Mucosa of gallbladder (tissue), 1 donor: ENCODE measurements at places on chromosomes 6 and 20. TPM values are rescaled to one million over a fixed set of nuclear protein-coding genes. Genes with fewer than 3 reads are reported as not detected.

- no peak for DNase-seq
Measured at GRCh38 chr20:4894981-4895381, 106.3 kb downstream of the SLC23A2 start.

DNA sequence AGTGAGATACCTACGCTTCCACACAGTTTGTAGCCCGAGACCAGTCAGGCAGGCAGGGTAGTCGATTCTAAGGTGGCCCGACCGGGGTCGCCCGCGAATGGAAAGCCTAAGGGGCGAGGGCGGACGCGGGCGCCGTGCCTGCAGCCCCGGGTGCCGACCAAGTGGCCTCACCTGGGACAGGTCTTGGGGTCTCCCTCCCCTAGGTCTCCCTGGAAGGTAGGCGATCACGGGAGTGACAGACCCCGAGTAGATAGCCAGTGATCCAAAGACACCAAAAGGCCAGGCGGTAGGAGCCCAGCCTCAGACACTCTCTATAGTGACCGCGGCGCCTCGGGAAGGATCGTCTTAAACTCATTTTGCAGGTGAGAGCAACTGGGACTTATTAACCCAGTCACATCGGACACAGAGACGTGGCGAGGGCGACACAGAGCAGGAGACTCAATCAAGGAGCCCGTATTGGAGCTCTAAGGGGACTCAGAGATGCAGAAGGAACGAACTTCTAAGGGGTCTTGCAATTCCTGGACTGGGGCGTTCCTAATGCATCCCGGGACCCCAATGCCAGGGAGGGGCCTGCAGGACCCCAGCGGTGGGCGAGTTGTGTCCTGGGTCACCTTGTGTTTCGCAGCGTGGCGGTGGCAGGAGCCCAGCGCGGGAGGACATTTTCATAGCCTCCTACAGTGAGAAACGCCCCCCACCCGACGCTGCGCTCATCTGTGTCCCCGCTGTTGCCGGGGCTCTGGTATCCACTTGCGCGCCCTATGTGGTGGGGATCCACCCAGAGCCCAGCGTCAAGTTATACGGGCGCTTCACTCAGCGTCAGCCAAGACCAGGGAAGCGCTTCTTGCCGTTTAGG lies 2.1 kb upstream of the VSX1 start:
- DNase-seq: no peak

- no peak for DNase-seq
Measured at GRCh38 chr20:34864216-34864615, 8.4 kb downstream of the GGT7 start.

The CDH26 gene
- 3.3 TPM for total RNA-seq

GRCh38 chr6:37585937-37586336 lies 86.2 kb upstream of the CCDC167 start:
- DNase-seq: no peak

DNA sequence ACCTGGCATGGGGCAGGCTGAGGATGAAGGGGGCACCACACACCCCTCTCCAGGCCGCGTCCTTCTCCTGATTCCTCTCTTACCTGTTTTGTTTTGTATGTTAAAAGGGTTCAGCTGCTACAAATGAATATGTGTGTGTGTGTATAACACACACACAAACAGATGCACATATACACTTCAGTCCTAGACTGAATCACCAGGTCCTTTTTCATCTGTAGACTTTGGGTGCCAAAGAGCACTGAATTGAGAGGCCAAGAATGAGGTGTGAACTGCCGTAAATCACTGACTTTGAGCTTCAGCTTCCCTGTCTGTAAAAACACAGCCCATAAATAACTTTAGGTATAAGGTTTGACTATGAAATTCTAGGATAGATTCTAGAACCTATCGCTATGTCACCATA lies 40.5 kb downstream of the SULF2 start:
- DNase-seq: no peak

DNA sequence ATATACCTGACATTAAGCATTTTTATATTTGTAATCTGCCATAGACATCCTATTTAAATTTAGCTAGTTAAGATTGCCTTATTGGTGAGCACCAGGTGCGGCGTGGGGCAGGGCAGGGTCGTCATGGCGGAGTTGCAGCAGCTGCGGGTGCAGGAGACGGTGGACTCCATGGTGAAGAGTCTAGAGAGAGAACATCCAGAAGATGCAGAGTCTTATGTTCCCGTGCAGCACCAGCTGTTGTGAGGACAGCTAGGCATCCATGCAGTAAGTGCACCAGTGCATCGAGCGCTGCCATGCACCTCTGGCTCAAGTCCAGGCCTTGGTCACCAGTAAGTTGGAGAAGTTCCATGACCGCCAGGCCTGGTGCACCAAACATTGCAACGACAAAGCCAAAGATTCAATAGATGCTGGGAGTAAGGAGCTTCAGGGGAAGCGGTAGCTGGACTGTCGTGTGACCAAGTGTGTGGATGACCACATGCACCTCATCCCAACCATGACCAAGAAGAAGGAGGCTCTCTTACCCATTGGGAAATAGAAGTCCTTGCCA lies 586.2 kb downstream of the CD109 start:
- no peak for DNase-seq

DNA sequence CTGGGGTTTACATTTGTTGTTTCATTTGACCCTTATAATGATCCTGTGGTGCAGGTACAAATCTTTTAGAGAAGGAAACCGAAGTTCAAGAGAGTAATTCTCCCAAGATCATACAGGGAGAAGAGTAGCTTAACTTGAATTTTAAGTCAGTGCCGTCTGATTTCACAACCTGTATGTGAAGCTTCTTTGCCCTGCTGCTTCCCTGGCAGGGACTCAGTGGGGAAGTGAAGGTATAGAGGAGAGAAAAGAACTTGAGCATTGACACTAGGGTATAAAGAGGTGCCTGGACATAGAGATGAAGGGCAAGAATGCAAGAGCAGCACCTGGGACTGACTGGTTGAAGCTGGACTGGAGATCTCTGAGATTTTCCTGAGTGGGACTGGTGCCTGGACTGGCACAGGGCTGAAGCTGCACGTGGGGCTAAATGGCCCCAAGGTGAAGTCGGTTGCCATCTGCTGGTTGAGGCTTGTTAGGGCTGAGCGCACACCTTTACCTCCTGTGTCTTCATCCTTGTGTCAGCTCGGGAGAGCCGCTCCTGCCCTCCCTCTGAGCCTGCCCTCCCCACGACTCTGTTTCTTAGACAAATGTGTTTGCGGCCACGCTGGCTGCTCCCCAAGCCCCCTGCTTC lies 41.8 kb downstream of the FARS2 start:
- DNase-seq: peak; percentile 65

DNA sequence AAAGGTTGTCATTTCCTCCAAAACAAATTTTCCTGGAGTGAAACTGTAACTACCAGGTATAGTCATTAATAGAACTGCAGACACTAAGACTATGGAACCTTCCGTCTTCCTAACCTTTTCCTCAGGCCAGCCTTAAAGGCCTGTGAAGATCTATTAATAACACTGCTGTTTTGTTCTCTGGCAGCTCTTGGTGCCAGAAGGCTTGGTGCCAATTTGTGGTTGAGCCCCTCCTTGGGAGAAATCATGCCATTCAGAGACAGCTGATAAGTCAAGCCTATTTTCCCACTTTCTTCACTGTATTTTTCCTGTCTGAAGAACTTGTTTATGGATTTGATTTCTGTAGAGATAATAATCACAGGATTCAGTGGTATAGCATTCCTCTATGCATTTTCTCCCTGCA lies 64.8 kb downstream of the HCRTR2 start:
- DNase-seq: no peak

GRCh38 chr6:154649721-154650120 lies 83.5 kb upstream of the SCAF8 start:
- no peak for DNase-seq

The TMEM217 gene
- total RNA-seq: 0.55 TPM

DNA sequence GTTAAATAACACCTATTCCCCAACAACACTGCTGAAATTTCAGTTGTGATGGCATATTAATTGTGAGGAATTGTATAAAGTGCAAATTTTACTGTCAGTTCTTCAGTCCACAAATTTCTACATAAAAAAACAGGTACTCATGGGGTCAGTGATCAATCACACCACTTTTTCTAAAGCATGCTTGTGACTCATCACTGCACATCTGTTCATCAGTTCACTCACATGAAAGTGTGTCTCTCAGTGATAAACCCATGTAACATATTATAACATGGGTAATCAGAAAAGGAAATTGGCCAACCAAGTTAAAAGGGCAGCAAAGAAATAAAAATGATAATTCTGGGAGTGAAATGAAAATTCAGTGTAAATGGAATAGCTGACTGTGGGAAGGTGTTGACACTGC lies 234.7 kb upstream of the FKBP1C start:
- no peak for DNase-seq

DNA sequence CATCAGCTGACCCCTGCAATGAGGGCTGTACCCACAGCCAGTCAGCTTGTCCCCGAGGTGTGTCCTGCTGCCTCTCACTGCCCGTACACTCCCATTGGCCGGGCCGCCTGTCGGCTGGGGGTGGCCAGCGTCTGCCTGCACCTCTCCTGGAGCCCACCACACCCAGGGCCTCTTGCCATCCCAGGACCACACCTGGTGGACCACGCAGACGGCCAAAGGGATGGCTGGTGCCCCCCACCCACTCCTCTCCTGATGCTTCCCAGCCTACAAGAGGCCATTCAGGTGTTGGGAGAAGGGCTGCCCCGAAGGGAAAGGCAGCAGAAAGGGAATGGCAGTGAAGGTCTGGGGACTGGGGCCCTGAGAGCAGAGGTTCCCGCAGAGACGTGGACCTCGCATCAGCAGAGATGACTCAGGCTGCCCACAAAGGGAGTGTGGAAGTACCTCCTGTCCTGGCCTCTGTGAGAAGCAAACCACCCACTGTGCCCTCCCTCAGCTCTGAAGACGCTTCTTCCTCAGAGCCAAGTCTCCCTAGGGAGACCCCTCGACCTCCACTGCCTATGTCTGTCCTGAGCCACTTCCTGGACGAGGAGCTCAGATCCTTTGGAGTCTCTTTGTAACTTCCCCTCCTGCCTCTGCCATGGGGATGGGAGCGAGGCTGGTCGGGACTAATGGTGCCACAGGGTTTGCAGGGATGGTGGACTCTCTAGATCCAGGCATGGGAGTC lies 60.9 kb downstream of the PYGB start:
- no peak for DNase-seq

GRCh38 chr6:90005048-90005827 lies 111.0 kb downstream of the GJA10 start:
- no peak for DNase-seq

The TRIM10 gene
- 5.4 TPM for total RNA-seq

DNA sequence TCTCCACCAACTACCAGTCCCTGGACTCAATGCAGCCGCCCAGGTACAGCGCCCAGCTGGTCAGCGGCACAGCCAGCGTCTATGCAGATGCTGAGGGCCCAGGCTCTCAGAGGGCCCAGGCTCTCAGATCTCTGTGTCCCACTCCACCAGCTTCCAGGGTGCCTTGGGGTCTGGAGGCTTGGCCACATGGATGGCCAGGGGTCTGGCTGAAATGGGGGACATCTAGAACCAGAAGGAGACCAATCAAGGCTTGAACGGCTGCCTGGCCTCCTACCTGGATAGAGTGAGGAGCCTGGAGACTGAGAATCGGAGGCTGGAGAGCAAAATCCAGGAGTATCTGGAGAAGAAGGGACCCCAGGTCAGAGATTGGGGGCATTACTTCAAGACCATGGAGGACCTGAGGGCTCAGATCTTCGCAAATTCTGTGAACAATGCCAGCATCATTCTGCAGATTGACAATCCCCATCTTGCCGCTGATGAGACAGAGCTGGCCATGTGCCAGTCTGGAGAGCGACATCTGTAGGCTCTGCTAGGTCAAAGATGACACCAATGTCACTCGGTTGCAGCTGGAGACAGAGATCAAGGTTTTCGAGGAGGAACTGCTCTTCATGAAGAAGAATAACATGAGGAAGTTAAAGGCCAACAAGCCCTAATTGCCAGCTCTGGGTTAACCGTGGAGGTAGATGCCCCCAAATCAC lies 44.1 kb upstream of the GRM4 start:
- DNase-seq: no peak

GRCh38 chr6:127606131-127606562 lies 29.2 kb downstream of the C6orf58 start:
- DNase-seq: no peak

GRCh38 chr6:10205120-10205519 lies 209.8 kb downstream of the TFAP2A start:
- DNase-seq: no peak

The VEGFA gene
- 420 TPM for total RNA-seq

DNA sequence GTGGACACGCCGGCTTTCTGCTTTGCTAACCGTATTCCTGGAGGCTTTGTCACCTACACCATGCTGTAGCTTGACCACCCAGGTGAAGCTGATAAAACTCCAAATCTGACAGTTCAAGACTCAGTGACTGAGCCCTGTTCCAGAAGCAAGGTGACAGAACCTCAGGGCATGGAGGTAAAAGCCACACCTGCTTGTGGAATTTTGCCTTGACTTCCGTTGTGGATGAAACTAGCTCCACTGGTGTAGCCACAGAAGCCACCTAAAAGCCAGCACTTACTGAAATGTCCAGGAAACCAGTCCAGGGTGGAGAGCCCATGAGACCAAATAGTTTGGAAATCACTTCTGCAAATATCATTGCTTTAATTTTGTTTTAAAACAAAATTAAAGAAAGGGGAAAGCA lies 11.0 kb downstream of the CST8 start:
- no peak for DNase-seq

The MDFI gene
- 7.3 TPM for total RNA-seq

The NT5DC1 gene
- total RNA-seq: 49.0 TPM

- no peak for DNase-seq
Measured at GRCh38 chr20:61396262-61396848, 144.3 kb downstream of the CDH4 start.

DNA sequence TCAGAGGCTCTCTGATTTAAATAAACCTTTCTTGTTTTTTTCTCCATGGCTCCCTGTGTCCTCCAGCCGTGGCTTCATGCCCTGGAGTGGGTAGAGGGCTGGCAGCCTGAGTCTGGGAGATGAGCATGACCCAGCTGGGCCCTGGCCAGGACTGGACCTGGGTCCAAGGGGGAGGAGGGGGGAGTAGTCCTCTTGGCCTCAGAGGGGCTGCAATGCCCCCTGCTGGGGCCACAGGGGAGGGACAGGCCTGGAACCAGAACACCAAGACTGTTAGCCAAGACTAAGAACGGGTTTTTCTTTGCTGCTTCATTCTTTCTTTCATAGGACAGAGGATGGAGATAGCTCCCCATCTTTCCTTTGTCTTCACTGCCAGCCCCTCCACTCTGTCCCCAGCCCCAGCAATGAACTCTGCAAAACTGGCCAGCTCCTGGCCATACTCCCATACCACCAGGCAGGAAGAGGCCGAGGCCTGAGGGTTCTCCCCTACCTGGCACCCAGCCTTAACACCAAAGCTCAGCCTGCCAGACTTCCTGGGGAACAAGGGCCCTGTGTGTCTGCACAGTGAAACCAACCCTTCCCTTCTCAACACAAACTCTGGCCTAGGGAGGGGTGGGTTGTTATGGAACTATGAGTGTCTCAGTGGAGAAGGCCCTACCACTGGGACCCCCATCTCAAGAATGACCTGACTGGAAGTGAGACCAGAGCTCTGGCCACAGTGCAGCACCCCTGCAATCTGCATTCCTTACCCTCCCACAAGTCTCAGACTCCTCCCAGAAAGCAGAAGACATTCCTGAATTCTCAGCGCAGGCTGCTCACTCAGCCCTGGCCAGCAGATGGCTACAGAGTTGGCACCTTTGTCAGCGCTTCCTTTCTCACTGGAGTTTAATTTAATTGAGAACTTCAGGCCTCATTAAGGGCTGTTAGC lies 11.0 kb downstream of the SLC29A1 start:
- peak; percentile 75 for DNase-seq

GRCh38 chr6:148934539-148934938 lies 187.7 kb downstream of the UST start:
- no peak for DNase-seq

GRCh38 chr20:42706759-42707158 lies 482.9 kb downstream of the PTPRT start:
- no peak for DNase-seq

- DNase-seq: no peak
Measured at GRCh38 chr20:43752051-43752360, 25.2 kb upstream of the GTSF1L start.

- no peak for DNase-seq
Measured at GRCh38 chr20:53773792-53774401, 180.3 kb upstream of the ZNF217 start.
